ENCODE measurements at places on chromosomes 6 and 20. TPM values are rescaled to one million over a fixed set of nuclear protein-coding genes. Genes with fewer than 3 reads are reported as not detected.

- DNase-seq, result no peak
These were observed 27.3 kb downstream of the FAM229B start for GRCh38 chr6:112114577-112115223.

DNA sequence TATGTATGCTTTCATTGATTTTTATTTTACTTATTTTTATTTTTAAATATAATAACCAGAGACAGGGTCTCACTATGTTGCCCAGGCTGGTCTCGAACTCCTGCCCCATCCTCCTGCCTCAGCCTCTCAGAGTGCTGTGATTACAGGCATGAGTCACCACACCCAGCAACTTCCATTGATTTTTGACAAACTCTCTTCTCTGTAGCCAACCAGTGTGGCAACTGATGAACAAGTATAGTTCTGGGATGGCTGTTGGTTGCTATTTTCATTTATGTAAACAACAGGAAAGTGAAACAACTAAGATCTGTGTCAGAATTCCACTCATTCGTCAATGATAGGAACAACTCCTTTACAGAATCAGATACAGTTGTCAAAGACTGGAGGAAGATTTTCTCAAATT lies 356.7 kb upstream of the JARID2 start:
- no peak for DNase-seq

- peak; percentile 84 for DNase-seq
These were observed 80.3 kb downstream of the BACH2 start for GRCh38 chr6:90216072-90216977.

The FOXF2 gene
- 0.08 TPM for polyA plus RNA-seq

The ANKRD6 gene
- 24.8 TPM for polyA plus RNA-seq

The STK38 gene
- polyA plus RNA-seq, result 54.7 TPM

The ABRACL gene
- polyA plus RNA-seq, result 45.9 TPM
